Activated CD4-positive, alpha-beta T cell treated with anti-CD3 and anti-CD28 coated beads, Interleukin-2, amount 50 U/mL, for 4 hours (primary cell): ENCODE measurements at places on chromosomes 3 and 15.

- DNase-seq, result peak; percentile 28
Measured at GRCh38 chr15:31472636-31473384, 146.2 kb downstream of the KLF13 start.

DNA sequence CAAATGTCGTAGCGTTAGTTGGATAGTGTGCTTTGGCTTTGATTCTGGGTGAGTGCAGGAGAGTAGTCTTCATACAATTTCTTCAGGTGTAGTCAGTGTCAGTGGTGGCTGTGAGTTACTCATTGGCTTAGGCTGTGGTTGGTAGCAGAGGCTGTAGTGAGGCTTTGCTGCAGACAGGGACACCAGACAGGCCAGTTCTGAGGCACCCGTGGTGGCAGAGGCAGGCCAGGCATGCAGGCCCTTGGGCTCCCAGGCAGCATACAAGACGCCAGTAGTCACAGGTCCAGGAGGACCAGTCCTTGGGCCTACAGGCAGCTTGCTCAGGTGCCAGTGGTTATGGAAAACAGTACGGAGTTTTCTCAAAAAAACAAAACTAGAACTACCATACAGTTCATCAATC is 61.3 kb downstream of the DMXL2 start:
- no peak for DNase-seq

- no peak for DNase-seq
Measured at GRCh38 chr3:42711491-42712343, 9.1 kb upstream of the HHATL start.

DNA sequence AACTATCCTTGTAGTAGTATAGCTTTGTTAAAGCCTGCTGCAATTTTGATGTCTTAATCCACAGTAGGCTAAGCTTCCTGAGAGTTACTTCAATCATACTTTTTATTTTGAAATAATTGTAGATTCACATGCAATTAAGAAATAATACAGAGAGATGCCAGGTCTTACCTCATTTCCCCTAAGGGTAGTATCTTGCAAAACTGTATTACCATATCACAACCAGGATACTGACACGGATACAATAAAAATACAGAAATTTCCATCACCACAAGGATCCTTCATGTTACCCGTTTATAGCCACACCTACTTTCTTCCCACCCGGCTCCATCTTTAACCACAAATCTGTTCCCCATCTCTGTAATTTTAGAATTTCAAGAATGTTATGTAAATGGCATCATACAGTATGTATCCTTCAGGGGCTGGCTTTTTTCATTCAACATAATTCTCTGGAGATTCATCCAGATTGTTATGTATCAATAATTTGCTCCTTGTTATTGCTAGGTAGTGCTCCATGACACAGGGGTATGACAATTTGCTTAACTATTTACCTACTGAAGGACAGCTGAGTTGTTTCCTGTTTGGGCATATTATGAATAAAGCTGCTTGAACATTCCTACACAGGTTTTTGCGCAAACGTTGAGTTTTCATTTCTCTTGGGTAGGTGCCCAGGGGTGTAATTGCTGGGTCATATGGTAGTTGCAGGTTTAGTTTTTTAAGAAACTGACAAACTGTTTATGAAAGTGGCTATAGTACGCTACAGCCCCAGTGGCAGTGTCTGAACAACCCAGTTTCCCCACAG is 21.6 kb downstream of the BDH1 start:
- no peak for DNase-seq

DNA sequence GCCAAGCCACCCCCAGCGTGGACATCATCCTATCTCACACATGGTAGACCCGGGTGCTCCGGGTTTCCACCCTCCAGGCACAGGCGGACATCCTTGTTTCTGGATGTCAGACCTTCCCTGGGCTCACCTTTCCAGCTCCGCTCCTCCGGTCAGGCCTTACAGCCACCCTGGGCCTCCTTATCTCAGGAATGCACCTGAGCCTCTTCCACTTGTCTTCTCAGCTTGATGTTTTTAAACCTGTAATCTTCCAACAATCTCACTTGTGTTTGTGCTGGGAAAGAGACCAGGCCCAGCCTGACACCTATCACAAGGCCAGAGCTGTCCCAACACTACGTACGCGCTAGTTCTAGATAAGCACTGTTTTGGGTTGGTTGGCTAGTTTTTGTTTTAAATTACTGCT is 53.9 kb downstream of the NIPA2 start:
- no peak for DNase-seq

GRCh38 chr3:49901366-49902339 is 2.0 kb downstream of the MST1R start:
- DNase-seq, result no peak

DNA sequence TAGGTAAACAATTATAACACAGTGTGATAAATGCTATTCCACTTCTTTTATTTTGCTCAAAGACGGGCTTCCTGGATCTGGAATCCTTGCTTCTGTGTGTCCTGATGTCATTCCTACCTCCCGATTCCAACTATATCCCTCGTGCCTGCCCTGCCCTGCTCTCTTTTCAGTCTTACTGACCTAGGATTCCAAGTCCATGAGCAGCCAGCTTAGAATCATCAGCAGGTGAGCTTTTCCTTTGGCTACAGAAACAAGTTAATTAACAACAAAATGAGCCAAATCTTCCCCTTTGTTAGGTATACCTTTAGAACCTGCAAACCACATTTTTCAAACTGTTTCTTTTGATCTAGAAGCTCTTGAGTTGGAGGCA is 21.9 kb upstream of the KPNA1 start:
- DNase-seq, result no peak

GRCh38 chr3:57974796-57975388 is 33.3 kb upstream of the FLNB start:
- no peak for DNase-seq

- DNase-seq, result no peak
Measured at GRCh38 chr15:101136381-101137268, 115.2 kb downstream of the CHSY1 start.

GRCh38 chr3:46888705-46889104 is 11.2 kb downstream of the PTH1R start:
- DNase-seq, result no peak

DNA sequence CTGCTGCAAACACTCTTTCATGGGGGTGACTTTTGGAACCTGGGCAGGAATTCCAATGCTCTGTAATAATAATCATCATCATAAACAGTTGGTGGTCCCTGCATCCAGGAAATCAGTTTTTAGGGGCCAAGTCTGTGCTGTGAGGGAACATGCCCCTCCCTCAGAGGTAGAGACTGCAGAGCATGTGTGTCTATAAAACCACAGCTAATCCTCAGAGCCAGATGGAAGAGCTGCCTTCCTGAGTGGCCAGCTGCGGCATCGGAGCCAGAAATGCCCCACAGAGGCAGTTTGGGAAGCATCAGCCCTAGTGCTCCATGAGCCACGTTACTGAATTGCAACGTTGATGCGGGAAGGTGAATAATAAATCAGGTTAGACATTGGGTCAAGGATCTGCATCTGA is 12.9 kb upstream of the TPM1 start:
- DNase-seq, result no peak
